ENCODE measurements at places on chromosomes 11 and 22. TPM values are rescaled to one million over a fixed set of nuclear protein-coding genes. Genes with fewer than 3 reads are reported as not detected.

GRCh38 chr11:127137771-127138280 lies 137.3 kb upstream of the KIRREL3 start:
- no peak for DNase-seq
- H3K27me3 ChIP-seq = no peaks in the 10 kb centered on the region
- no peak overlapping the region for H3K4me3 ChIP-seq
- H3K27ac ChIP-seq = no peak overlapping the region
- H3K36me3 ChIP-seq = no peaks in the 10 kb centered on the region
- no peaks in the 10 kb centered on the region for H3K4me1 ChIP-seq

DNA sequence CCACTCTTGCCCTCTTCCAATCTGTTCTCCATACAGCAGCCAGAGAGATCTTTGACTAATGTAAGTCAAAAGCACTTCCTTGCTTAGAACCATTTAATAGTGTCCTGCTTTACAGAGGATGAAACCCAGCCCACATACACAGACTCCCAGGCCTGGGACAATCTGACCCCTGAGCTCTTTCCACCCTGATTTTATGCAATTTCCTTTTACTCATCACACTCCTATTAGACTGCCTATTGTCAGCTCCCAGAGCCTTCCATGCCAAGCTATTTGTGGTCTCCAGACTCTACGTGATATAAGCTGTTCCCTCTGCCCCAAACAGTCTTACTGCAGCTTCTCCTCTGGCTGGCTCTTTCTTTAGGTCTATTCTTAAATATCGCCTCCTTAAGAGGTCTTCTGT lies 28.1 kb downstream of the ME3 start:
- 0 out of 2 replicates have a peak, but pooled peaks cover 2% of the 10 kb centered on the region for H3K27me3 ChIP-seq
- DNase-seq = no peak
- no peak overlapping the region for H3K27ac ChIP-seq
- H3K4me1 ChIP-seq = no peaks in the 10 kb centered on the region
- H3K4me3 ChIP-seq = no peak overlapping the region

DNA sequence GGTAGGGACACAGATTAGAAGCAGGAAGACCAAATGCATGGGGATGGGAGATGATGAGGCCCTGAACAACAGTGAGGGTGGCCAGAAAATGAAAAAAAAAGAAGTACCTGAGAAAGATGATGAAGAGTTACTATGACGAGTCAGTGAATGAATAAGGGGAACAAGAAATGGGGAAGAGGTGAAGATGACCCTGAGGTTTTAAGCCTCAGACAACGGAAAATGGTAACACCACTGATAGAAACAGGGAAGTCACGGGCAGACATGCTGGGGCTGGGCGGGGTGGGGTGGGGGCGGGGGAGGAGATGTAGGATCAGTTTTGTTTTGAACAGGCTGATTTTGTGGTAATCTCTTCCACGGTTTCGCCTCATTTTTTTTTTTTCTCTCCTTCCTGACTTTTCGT lies 205.1 kb upstream of the CADM1 start:
- H3K27ac ChIP-seq = no peak overlapping the region
- no peaks in the 10 kb centered on the region for H3K27me3 ChIP-seq
- H3K4me3 ChIP-seq = no peak overlapping the region
- no peaks in the 10 kb centered on the region for H3K36me3 ChIP-seq
- H3K4me1 ChIP-seq = no peaks in the 10 kb centered on the region
- no peak for DNase-seq

DNA sequence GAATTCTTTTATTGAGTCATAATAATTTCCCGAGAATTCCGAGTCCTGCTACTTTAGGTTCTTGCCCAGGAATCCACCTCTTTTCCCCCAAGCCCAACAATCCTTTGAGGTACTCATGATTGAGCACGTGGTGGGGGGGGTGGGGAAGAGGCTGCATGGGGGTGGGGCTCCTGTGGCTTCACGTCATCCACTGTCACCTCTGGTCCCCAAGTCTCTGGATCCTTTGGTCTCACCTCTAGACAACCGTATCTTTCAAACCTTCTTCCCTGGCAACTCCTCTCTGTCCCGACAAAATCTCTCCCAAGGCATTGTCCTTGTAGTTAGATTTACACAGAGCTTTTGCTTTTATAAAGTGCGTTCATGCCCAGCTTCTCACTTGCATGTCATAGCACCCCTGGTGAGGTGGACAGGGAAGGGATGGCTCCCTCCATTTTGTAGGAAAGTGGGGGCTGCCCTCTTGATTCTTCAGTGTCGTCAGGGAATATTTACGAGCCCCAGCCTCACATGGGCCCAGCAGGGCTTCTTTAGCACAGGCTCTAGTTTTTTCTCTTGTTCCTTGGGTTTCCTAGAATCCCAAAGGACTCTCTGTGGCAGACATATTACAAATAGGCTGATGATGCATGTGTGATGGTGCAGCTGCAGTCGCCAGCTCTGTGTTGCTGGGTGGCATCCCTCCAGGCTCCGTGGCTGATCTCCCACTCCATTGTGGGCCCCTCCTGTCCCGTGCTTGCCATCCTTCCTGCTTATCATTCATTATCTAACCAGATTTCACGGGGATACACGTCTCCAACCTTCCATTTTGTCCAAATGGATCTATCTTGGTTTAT lies 8.4 kb downstream of the UCP3 start:
- no peak overlapping the region for H3K4me3 ChIP-seq
- DNase-seq = no peak
- peaks cover 49% of the 10 kb centered on the region for H3K4me1 ChIP-seq
- H3K36me3 ChIP-seq = peaks cover 17% of the 10 kb centered on the region

DNA sequence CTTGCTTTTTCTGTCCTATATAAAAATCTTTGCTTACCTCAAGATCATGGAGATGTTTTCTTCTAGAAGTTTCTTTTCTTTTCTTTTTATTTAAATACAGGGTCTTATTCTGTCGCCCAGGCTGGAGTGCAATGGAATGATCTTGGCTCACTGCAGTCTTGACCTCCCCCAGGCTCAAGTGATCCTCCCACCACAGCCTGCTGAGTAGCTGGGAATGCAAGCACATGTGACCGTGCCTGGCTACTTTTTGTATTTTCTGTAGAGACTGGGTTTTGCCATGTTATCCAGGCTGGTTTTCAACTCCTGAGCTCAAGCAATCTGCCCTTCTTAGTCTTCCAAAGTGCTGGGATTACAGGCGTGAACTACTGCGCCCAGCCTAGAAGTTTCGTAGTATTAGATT lies 45.3 kb downstream of the USP35 start:
- H3K36me3 ChIP-seq = no peaks in the 10 kb centered on the region
- DNase-seq = no peak

DNA sequence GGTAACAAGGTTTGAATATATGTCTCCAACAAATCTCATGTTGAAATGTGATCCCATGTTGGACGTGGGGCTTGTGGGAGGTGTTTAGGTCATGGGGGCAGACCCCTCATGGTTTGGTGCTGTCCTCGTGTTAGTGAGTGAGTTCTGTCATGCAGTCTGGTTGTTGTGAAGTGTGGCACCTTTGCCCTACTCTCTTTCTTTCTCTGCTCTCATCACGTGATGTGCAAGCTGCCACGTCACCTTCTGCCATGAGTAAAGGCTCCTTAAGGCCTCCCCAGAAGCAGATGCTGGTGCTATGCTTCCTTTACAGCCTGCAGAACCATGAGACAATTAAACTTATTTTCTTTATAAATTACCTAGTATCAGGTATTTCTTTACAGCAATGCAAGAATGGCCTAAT lies 218.3 kb downstream of the NXPE2 start:
- no peak overlapping the region for H3K27ac ChIP-seq
- no peak overlapping the region for H3K4me3 ChIP-seq
- H3K27me3 ChIP-seq = no peaks in the 10 kb centered on the region
- H3K36me3 ChIP-seq = no peaks in the 10 kb centered on the region
- peaks cover 8% of the 10 kb centered on the region for H3K4me1 ChIP-seq
- DNase-seq = no peak

DNA sequence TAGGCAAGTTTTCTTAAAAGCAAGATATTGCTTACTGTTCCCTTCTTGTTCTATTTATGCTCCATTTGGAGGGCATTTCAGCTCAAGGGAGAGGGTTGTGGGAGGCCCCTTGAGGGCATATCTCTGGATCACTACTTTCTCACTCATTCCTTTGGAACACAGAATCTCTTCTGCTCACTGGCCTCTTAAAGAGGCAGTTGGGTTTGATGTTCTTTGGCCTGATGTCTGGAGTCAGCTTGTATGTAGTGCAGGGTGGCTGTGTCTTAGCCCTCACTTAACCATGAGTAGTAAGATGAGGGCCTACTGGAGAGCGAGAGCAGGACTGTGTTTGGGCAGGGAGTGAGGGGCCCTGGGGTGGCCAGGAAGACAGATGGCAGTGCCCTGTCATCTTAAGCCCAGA lies 3.6 kb downstream of the INCENP start:
- no peak for DNase-seq
- no peak overlapping the region for H3K4me3 ChIP-seq

DNA sequence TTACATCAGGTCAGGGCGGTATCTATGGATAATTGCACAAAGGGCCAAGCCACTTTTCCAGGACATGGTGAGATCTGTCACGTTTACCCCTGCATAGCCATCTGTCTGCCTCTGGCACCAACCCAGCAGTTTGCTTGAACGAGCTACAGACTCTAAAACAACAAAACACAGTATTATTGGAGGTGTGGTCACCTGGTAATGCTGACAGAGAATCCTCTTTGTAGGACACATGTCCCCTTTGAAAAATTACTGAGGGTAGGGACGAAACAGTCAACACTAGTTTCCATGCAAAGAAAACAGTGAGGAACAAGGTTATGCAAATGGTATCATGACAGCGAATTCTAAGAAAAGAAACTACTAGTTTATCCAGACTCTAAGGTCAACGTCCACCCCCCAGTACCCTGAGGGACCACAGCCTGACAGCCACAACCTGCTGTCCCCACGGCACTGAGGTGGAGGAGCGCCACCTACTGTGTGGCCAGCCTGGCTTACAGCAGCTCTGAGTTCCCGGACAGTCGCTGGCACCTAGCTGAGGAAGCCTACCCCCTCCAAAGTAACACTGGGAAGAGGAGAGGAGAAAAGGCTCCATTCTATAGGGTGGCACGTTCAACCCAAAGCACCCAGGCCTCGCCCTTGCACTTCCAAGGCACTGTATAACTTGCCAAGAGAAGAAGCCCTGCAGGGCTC lies 117.4 kb upstream of the BID start:
- no peak overlapping the region for H3K4me3 ChIP-seq
- DNase-seq = no peak
- H3K4me1 ChIP-seq = no peaks in the 10 kb centered on the region

Gene KRTAP5-9
- total RNA-seq = not detected

Gene LYVE1
- not detected for total RNA-seq

Gene RIC3
- total RNA-seq = not detected

Gene ANKK1
- 0.32 TPM for total RNA-seq
